ENCODE measurements at places on chromosomes 7 and 10.

GRCh38 chr10:129521161-129522025 lies 54.4 kb downstream of the MGMT start:
- no peak for DNase-seq

- no peak for DNase-seq
These were observed 140.0 kb downstream of the CHCHD3 start for GRCh38 chr7:132941905-132942304.

DNA sequence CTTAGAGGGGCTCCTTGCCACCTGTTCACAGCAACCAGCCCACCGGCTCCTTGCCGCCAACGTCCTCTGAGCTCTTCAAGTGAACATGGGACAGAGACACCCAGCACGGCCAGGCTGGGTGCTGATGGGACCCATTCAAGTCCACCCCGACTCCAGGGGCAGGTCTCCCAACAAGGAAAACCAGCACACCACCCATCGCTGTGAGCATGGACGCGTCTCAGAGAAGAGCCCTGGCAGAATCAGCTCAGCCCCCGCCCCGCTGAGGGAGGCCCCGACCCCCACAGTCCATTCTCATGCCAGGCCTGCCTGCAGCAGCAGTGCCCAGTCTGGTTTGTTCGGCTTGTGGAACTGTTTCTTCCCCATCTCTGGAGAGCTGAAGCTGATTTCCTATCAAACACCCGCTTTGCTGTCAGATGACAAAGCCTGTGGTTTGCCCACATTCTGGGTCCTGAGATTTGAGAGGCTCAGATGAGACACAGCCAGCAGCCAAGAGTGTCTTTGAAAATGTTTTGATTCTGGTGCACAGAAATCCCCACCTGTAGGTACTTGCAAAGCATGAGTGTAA lies 216.6 kb downstream of the ZMYND11 start:
- no peak for DNase-seq

- no peak for DNase-seq
These were observed 565.7 kb downstream of the TCERG1L start for GRCh38 chr10:130745821-130746220.

DNA sequence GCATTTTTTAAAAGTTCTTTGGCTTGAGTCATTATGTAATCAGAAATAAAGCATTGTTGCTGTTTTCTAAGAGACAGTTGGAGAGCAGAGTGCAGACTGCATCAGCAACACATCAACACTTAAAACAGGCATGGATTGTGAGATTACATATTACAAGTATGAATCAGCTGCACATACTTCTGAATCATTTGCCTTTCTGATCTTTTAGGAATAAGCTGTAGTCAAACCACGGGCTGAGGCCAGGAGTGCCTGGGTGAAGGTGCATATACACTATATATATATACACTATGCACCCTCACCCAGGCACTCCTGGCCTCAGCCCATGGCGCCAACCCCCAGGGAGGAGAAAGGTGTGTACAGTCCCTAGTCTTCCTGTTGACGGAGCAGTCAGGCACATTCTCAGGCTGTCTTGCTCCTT lies 52.4 kb upstream of the DLX6 start:
- no peak for DNase-seq

DNA sequence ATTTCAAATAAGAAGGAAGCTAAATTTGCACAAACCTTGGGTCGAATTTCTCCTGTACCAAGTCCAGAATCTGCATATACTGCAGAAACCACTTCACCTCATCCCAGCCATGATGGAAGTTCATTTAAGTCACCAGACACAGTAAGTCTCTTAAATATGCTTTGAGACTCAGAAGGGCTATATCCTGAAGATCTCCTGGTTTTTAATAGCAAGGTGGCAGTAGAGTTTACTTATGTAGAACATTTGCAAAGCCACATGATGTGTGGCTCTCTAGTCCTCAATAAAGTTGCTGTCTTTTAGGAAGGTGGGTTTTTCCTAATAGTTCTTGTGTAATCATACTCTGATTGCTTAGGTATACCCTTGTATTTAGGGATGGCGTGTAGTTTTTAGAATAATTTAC lies 8.7 kb downstream of the DBF4 start:
- no peak for DNase-seq

DNA sequence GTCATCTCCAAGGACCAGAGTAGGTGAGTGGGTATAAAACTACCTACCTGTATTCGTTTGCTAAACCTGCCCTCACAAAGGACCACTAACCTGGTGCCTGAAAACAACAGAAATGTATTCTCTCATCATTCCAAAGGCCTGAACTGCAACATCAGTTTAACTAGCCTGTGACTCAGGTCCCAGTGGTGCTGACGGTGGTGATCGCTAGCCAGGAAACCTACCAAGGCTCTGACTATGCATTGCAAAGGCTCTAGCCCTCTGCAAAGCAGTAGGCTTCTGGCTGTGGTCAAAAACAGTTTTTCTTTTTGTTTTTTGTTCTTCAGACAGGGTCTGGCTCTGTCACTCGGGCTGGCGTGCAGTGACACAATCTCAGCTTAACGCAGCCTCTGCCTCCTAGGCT lies 107.5 kb downstream of the NPTX2 start:
- DNase-seq, result no peak

GRCh38 chr10:114397651-114398145 lies 6.6 kb downstream of the AFAP1L2 start:
- DNase-seq, result no peak

GRCh38 chr10:93746844-93747284 lies 10.9 kb upstream of the LGI1 start:
- no peak for DNase-seq

GRCh38 chr7:53111031-53111430 lies 75.6 kb downstream of the POM121L12 start:
- no peak for DNase-seq

DNA sequence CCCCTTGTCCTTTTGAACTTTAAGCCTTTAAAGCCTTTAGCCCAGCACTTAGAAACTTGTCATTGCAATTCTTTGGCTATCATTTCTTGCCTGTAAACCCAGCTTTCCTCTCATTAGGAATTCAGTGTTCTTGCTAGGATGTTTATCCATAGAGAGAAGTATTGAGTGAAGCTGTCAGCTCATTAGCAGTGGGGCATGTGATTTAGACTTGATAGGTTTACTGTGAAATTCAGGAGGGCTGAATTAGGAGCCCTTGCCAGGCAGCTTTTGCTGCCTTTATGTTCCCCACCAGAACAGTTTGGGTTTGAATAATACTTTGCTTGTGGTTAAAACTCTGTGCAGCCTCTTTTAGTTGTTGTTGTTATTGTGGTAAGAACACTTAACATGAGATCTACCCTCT lies 39.5 kb downstream of the LHFPL3 start:
- DNase-seq, result no peak

DNA sequence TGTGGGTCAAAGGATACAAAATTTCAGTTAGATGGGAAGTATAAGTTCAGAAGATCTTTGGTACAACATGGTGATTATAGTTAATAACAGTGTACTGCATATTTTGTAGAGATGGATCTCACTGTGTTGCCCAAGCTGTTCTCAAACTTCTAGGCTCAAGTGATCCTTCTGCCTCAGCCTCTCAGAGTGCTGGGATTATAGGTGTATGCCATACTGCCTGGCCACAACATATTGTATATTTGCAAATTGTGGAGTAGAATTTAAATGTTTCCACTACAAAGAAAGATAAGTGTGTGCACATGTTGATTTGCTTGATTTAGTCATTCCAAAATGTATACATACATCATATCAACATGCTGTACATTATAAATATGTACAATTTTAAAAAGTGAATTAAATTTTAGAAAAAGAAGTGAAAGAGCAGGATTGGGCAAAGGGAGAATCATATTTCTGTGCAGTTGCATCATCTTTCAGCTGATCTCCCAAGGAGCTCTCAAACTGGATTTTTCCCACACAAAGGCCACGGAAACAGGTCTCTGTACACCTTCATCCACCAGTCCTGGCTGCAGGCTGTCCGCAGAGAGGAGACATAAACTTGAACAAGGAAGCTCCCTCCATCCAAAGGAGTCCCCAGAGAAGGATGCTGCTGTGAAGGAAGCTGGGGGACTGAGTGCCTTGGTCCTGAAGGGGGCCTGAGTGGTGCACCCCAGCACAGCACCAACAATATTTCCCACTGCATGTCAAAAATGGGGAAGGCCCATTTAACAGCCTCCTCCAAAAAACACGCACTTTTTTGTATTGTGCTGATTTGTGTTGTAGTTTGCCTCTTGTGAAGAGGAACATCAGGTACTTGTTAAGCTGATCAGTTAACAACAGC lies 217.1 kb upstream of the GHITM start:
- no peak for DNase-seq

DNA sequence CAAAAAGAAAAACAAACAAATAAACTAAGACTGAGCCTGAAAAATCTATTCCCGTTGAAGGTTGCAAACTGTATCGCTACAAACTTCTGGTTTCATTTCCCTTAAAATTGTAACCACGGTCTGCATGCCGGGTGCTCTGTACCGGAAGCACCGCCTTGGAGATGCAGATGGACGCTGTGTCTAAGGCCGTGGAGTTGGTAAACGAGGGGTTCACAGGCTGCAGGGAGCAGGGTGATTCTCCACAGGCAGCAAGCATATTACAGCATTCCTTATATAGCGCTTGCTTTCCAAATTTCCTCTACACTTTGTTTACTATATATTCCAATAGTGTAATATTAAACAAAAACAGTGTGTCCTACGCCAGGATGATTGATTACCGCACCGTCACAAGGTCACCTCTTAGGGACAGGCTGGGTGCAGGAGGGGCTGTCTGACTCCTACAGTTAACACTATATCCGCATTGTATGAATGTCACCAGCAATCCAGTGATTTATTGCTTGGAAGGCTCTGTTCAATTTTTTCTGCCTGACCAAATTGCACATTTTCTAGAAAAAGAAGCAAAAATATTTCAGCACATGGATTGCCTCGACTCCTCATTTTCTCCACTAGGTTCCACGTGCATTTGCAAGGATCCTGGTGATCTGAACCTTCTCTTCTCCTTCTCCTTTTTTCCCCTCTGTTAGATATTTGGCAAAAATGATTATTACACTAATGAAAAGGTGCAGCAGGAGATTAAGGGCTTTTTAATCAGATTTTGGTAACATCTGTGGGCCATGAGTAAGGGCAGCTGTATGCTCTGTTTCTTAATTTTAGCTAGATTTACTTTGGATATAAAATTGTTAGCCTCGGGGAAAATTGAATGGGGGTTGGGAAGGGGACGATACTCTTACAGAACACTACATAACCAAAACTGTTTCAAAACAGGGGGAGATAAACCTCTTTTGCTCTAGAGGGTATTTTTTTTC lies 325.8 kb upstream of the MGMT start:
- no peak for DNase-seq

GRCh38 chr7:78578686-78579085 lies 780.1 kb downstream of the PHTF2 start:
- no peak for DNase-seq

- DNase-seq, result no peak
These were observed 40.5 kb upstream of the SLF2 start for GRCh38 chr10:100872034-100872791.

GRCh38 chr10:89888321-89889070 lies 187.1 kb downstream of the KIF20B start:
- DNase-seq, result no peak

GRCh38 chr7:134454277-134454676 lies 4.6 kb downstream of the AKR1B1 start:
- no peak for DNase-seq

DNA sequence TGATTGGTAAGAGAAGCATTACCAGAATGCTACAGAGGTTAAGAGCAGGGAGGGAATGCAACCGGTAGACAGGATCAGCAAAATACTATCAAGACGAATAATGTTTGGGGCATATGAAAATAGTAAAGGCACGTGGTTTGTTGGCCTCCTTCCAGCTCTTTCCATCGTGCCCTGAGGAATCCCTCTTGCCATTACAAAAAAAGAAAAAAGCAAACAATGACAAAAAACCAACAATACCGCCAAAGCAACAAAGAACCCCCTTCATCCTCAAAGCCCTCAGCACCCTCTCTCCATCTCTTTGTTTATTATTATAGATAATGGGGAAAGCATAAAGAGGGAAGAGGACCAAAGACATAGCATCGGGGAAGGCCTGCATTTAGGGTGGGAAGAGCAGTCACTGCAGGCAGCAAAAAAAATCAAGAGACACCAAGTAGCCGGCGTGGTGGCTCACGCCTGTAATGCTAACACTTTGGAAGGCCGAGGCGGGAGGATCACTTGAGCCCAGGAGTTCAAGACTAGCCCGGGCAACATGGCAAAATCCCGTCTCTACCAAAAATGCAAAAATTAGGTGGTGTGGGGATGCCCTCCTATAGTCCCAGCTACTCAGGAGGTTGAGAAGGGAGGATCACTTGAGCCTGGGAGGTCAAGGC lies 78.0 kb downstream of the HIP1 start:
- DNase-seq, result no peak

GRCh38 chr10:125567529-125567928 lies 115.4 kb downstream of the TEX36 start:
- DNase-seq, result no peak

DNA sequence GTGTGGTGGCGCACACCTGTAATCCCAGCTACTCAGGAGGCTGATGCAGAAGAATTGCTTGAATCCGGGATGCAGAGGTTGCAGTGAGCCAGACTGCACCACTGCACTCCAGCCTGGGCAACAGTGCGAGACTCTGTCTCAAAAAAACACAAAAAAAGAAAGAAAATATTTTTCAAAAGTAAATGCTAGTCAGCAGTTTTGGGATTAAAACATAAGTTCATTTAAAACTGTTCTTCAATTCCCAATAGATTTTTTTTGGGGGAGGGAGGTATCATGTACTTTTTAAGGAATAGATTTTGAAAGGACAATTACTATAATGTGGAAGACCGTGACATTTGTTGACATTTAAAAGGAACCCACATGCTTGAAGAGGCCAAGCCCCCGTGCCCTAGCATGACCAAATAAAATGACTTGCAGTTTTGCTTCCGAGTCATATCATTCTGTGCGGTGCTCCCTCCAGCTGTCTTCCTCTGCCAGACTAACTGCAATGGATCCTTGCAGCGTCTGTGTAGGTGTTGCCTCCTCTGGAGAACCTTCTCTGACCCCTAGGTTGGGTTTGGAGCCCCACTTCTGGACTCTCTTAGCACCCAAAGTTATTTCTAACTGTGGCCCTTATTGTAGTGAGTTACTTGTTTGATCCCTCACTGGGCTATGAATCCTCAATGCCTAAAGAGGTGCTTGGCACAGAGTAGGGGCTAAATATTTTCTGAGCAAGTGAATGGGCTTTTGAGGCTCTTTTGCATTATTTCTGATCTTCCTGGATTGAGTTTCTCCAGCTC lies 17.4 kb upstream of the HPS1 start:
- no peak for DNase-seq

DNA sequence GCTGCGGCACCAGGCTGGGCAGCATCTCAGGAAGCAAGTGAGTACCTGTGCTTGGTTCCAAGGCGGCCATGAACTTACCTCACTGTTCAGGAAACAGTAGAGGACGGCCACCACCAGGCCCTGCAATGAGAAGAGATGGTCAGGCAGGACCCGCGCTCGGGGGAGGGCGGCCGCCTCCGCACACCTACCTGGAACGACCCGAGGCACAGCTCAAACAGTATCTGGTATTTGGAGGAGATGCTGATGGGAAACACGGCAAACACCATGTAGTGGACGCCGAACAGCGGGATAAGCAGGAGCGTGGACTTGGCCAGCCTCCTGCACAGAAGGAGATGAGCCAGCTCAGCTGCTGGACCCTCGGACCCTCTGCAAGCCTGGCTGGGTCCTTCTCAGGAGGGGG lies 112.9 kb downstream of the VIPR2 start:
- no peak for DNase-seq

All from stimulated activated CD4-positive, alpha-beta T cell treated with anti-CD3 and anti-CD28 coated beads, TNF-alpha, amount 100 ng/mL, for 1 hour (primary cell).